Chondrocyte (in vitro differentiated cells): ENCODE measurements at places on chromosomes 4 and X. TPM values are rescaled to one million over a fixed set of nuclear protein-coding genes. Genes with fewer than 3 reads are reported as not detected.

BMX gene
- not detected in 3 replicates for total RNA-seq

OCIAD2 gene
- total RNA-seq = 7.9 to 18.1 TPM (median 14.5 TPM) in 3 replicates

AMER1 gene
- total RNA-seq = 4.6 to 5.4 TPM (median 4.7 TPM) in 3 replicates

CD38 gene
- total RNA-seq = not detected in 3 replicates

DNA sequence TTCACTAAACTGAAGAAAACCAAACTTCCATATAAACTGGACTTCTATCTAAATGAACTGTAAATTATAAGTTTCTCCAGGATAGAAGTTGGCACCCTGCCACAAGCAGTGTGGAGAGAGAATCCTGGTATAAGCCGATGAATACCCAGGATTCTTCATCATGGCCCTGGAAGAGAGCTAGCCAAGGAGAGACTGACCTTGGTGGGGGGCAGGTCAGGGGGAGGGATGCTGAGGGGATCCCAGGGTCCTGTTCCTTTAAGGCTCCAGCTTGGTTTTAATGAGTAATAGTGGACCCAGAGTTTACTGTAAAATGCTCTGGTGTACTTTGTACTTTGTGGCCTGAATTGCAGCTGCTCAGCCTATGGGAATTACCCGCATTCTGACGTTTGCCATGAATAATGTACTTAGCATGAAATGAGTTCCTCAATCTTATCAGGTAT lies 16.9 kb downstream of the RASSF6 start:
- no peak for DNase-seq

- no peak for DNase-seq
These were observed 38.0 kb upstream of the TMPRSS11F start for GRCh38 chr4:68167706-68168105.

DNA sequence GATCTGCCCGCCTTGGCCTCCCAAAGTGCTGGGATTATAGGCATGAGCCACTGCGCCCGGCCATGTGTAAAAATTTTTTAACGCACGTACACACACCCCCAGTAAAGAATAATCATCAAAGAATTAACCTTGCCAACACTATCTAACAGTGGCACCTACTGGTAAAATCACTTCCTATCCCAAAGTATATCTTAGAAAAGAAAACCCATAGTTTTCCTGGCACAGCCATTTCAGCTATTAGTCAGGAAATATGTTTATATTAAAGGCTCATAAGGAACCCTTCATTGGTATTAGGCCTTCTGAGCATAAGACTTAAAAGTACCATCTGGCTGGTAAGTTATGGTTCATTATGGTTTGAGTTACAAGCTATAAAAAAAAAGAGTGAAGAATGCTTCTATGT lies 14.1 kb downstream of the S100G start:
- DNase-seq = no peak

DNA sequence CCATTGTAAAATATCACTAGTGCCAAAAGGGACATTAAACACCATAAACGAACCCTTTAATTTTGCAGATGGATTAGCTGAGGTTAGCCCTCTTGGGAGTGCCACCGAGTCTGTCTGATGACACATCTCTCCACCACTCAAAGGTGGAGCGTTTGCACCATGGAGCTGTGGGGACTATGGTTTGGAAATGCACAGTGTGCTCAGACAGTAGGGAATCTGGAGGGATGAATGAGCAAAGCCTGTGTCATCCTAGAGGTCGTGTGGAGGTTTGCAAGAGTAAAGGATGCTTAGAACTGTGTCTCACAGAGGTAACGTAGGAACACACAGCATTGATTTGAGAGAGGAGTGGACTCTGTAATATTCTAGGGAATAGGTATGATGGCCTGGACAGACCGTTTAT lies 93.7 kb downstream of the CLNK start:
- DNase-seq = no peak

DNA sequence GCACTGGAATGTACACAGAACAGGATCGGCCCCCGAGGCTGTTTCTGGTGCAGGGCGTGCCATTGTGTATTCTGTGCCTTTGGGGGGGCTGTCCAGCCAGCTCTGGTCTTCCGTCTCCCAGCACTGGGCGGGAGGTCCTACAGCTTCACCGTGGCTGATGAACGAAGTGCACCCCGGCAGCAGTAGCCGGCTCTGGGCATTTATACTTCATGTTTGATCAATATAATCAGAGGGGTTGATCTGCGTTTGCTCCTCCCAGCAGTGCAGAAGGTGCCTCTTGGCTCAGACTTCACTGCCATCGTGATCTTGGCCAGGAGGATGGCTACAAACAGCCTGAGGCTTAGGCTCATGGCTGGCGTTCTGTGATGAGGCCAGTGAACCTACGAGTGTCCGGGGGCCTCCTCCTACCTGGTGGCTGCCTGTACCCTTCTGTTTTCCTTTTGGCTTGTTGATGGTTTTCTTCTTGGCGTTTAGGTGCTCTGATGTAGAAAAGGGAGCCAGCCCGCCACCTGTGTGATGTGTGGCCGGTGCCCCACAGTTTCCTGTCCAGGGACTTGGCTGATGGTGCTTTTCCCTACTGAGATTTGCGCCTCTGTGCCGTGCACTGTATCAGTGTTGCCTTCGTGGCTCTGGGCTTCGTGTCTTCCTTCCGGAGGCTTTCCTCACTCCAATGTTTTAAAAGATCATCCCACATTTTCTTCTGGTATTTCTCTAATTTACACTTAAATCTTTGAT lies 31.2 kb upstream of the HGFAC start:
- DNase-seq = peak; percentile 73

- no peak for DNase-seq
These were observed 12.0 kb downstream of the NHSL2 start for GRCh38 chrX:71922686-71923085.

GRCh38 chrX:129144172-129145038 lies 378.9 kb downstream of the SMARCA1 start:
- no peak for DNase-seq

GRCh38 chr4:56821381-56822243 lies at the start of gene SPINK2:
Gene SPINK2 (minus strand): TSS chr4:56821701. CDS start chr4:56821662, 39 bp downstream.
- DNase-seq = no peak

DNA sequence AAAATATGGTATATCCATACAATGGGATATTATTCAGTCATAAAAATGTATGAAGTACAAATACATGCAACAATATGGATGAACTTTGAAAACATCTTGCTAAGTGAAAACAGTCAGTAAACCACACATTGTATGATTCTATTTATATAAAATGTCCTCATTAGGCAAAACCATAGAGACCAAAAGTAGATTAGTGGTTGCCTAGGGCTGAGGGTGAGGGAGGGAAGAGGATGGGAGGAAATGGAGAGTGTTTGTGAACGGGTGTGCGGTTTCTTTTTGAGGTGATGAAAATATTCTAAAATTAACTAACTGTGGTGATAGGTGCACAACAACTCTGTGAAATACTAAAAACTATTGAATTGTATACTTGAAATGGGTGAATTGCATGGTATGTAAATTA lies 29.6 kb downstream of the TEX11 start:
- DNase-seq = no peak

DNA sequence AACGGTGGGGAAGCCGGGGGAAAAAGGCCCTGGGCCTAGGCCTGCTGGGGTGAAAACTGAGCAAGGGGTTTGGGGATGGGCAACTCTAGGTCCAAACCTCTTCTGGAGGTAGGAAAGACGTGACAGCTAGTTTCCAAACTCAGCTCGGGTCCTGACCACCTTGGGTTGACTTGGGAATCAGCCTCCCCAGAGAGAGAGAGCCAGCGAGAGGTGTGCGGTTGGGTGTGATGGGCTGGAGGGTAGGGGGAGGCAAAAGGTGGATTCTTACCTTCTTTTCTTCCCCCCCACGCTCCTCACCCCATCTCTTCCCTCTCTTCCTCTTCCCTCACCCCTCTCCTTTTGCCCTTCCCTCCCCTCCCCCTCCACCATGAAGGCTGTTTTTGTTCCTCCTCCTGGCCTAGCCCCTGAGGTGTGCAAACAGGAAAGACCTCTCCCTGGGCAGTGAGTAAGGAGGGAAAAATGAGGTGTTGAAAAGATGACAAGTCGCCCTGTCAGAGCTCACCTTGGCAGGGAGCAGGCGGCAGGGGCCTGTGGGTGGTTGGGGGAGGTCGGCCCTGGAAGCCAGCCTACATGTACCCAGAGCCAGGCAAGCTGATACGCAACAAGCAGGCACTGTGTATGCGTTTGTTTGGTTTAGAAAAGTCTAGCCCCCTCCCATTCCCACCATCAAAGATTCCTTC lies 14.8 kb downstream of the PJA1 start:
- DNase-seq = no peak

GRCh38 chrX:154004315-154004714 lies 15.4 kb downstream of the IRAK1 start:
- DNase-seq = no peak

DNA sequence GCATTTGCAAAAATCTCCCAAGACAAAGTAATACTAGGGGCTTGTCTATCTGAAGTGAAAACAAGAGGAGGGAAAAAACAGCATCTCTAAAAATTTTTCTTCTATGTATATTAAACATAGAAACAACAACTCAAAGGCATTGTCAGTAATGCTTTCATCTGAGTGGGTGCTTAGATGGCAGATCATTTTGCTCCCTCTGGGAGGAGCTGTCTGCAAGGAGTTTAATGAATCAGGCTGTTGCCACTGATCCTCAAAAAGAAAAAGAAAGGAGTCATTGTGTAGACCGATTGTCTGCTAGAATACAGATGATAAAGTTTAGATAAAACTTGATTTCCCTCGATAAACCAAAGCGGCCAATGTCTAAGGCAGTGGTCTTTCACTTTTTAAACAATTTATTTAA lies 49.7 kb upstream of the KLHL8 start:
- no peak for DNase-seq

GRCh38 chrX:132855780-132856341 lies 102.6 kb downstream of the HS6ST2 start:
- DNase-seq = no peak

DNA sequence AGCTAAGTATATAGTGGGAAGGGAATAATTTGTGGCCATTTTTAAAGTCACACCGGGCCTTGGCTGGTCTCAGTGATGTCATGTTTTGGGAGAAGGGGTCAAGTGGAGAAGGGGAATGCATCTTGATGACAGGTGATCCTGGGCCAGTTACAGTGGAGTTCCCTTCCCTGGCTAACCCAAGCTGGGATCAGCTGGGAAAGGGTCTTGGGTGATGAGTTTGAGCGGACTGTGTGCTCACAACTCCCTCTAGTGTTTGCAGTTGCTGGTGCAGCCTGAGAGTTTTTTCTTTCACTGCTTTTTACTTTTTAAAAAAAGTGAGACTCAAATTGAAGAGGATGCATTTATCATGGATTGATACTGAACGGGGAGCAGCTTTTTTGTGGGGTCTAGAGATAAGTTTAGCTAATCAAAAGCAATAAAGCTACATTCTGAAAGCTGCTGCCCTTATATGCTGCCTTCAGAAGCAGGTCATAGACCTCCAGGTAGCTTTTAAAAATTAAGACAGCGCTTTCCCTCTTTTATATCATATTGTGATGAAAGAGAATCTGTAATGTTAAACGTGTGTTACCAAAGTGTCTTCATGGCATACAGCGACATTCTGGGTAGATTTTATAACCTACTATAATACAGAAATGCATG lies 164.7 kb downstream of the DCLK2 start:
- no peak for DNase-seq

DNA sequence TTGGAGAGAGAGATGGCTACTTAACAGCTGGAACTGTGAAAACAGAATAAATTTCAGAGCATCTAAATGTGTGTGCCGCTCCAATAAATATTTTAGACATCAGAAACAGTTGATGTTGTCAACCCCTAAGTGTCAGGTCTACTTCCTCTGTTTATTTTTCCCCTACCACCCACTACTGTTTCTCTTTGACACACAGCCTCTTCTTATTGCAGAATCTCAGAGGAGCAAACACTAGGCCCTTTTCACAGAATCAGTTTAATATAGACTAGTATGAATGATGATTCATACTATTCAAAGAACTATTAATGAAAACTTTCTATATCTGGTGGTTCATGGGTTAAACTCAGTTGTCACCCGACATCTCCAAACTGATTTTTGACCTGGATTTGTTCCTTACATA lies 33.9 kb downstream of the NAA11 start:
- DNase-seq = no peak

DNA sequence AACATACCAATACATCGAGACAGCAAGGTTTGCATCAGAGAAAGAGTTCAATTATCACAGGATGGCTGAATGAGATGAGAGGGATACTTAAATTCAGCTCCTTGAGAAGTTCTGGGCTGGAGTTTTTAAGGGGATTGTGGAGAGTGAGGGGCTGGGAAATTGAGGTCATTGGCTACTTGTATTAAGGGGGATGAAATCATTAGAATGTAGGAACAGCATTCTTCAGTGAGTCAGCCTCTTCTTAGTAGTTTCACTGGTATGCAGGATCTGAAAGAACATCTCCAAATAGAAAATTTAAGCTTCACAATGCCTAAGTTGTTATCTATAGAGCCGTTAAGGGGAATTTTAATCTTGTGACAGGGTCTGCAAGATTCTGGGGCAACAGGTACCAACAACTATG lies 211.6 kb upstream of the TAPT1 start:
- DNase-seq = no peak

- DNase-seq = no peak
These were observed at the start of gene CPLX1 for GRCh38 chr4:825971-826330. Gene CPLX1 (minus strand): TSS chr4:826129. CDS start chr4:824522, 1,607 bp downstream.

- no peak for DNase-seq
These were observed 3.9 kb downstream of the FBXO8 start for GRCh38 chr4:174279433-174280155.
